ENCODE measurements at places on chromosomes 2 and 18. TPM values are rescaled to one million over a fixed set of nuclear protein-coding genes. Genes with fewer than 3 reads are reported as not detected.
A peak's percentile ranks its signal among the peaks of the same experiment; 100 is the strongest.

GRCh38 chr2:152363936-152364335 is 29.0 kb downstream of the FMNL2 start:
- no peak for DNase-seq

DNA sequence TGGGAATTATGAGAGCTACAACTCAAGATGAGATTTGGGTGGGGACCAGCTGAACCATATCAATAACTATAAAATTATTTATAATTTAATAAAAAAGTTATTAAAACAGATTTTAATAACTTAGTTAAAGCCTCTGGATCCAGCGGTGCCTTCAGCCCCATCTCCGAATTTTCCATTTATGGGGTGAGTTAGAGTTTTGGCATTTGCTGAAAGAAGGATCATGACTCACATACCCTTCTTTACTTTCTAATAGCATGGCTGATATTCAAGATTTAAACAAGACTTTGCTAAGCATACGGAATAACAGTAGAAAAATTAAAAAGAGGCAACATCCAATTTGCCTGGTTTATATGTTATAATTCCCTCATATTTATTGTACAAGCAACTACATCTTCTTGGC is 94.5 kb downstream of the RDH14 start:
- DNase-seq, result no peak

GRCh38 chr2:16040271-16041010 is 100.1 kb downstream of the MYCN start:
- peak; percentile 71 for DNase-seq

DNA sequence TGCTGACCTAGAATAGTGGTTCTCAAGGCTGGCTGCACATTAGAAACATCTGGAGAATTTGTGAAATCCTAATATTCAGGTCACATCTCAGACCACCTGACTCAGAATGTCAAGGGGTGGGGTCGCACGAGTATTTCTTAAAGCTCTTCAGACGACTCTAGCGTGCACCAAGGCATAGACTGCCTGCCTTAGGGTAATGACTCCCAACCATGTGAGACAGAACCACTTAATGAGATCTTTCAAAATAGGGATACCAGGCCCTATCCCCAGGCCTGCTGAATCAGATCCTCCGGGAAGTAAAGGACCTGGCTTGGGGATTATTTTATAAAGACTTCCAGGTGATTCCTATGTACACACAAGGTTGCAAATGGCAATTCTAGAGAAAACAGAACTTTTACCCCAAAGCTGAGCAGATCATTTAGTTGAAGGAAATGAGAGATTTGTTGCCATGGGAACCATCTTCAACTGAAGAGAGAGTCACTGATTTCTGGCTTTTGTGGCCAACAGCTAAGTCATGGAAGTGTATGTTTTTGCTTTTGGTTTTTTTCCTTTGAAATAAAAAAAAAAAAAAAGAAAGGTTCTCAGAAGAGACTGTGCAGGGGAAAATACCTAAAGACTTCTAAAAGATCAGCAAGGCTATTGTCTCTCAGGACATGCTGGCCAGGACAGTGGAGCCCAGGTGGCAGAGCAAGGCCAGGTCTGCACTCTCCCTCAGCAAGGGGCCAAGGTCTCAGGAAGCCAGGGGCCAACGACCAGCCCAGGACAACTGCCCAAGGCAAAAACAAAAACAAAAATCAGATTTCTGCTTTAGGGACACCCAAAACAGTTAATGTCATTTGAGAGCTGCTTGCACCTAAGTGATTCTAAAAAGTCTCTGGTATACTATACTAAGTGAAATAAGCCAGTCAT is 15.3 kb upstream of the LOXHD1 start:
- peak; percentile 35 for DNase-seq

DNA sequence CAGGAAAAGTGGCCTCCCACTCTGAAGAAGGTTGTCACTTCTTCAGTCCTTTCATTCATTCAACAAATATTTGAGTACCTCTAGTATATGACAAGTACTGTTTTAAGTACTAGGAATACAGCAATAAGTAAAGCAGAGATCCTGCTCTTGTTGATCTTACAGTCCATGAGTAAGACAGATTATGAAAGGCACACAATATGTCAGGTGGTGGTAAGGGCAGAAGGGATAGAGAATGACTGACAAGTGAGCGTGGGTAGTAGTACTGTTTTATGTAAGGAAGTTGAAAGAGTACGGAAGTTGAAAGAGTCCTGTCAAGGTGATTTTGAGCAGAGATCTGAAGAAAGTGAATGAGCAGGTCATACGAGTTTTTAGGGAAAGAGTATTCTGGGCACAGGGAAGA is 111.3 kb downstream of the GALNT1 start:
- DNase-seq, result no peak

DNA sequence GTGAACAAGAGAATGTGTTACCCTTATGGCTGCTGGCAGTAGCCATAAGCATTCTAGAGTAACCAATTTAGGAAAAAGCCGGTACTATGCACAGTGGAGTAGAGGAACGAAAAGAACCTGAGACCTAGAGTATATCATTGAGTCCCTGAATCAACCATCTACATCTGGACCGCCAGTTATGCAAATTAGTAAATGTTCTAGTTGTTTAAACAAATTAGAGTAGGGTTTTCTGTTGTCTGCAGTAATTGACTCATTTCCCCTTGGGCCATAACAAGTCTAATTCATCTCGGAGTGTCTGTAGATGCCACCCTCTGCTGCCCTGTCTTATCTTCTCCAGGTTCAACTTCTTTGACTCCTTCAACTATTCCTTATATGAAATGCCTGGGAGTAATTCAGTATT is 60.1 kb upstream of the CAPN13 start:
- DNase-seq, result no peak

The LBX2 gene
- not detected for total RNA-seq
